Stomach (tissue), 19 donors: ENCODE measurements at places on chromosomes 5 and 9. TPM values are rescaled to one million over a fixed set of nuclear protein-coding genes. Genes with fewer than 3 reads are reported as not detected.

Gene SPATA9
- polyA plus RNA-seq, result 0.35 TPM

Gene C9
- not detected for polyA plus RNA-seq

Gene RNF208
- polyA plus RNA-seq, result 11.8 TPM

Gene IL5
- polyA plus RNA-seq, result not detected

Gene PRLR
- polyA plus RNA-seq, result 0.63 TPM

Gene PTGR1
- polyA plus RNA-seq, result 60.8 TPM

Gene TRIM36
- polyA plus RNA-seq, result 3.1 TPM

Gene PAX5
- not detected for polyA plus RNA-seq

Gene CYSRT1
- 47.3 TPM for polyA plus RNA-seq

Gene KIF12
- polyA plus RNA-seq, result 13.9 TPM

Gene CTXN3
- polyA plus RNA-seq, result not detected

Gene NIPBL
- polyA plus RNA-seq, result 8.2 TPM

Gene NR5A1
- polyA plus RNA-seq, result 2.4 TPM

Gene NPR2
- polyA plus RNA-seq, result 11.4 TPM

Gene PTGDS
- polyA plus RNA-seq, result 37.3 TPM

Gene PCA3
- not detected for polyA plus RNA-seq

Gene CER1
- not detected for polyA plus RNA-seq
